ENCODE measurements at places on chromosomes 13 and 19.

GRCh38 chr13:109390391-109390790 lies 396.0 kb downstream of the IRS2 start:
- DNase-seq: no peak

DNA sequence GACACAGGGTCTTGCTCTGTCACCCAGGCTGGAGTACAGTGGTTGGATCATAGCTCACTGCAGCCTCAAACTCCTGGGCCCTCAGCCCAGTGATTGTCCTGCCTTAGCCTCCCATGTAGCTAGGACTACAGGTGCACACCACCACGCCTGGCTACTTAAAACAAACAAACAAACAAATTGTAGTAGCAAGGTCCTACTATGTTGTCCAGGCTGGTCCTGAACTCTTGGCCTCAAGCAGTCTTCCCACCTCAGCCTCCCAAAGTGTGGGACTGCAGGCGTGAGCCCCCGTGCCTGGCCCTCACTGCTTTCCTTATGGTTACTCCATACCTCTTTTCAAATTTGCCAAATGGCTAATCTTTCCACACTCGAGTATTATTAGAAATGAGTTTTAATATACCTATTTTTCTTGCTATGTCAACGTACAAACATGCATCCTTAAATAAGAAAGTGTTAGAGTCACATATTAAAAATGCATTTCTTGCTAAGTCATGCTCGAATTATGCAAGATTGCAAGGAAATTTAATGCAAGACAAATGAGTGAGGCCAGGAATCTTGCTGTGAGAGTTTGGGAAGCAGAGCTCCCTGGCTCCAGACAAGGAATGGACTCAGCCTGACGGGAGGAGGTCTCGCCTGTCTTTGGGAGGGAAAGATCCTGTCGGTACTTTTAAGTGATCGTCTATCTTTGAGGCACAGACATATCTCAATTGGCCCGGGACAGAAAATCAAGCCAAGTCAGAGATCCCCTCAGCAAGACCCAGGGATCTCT lies 39.4 kb downstream of the RFX2 start:
- no peak for DNase-seq

- no peak for DNase-seq
Observed at GRCh38 chr13:70380809-70381208, 272.6 kb upstream of the KLHL1 start.

- no peak for DNase-seq
Observed at GRCh38 chr19:55626350-55626749, 2.0 kb upstream of the ZNF784 start.

DNA sequence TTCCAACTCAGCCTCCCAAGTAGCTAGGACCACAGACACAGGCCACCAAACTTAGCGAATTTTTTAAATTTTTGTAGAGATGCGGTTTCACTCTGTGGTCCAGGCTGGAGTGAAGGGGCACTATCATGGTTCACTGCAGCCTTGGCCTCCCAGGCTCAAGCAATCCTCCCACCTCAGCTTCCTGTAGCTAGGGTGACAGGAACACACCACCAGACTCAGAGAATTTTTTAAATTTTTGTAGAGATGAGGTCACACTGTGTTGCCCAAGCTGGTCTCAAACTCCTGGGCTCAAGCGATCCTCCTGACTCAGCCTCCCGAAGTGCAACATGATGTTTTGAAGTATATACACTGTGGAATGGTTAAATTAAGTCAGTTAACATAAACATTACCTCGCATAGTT lies 263.6 kb downstream of the OXGR1 start:
- DNase-seq: no peak

DNA sequence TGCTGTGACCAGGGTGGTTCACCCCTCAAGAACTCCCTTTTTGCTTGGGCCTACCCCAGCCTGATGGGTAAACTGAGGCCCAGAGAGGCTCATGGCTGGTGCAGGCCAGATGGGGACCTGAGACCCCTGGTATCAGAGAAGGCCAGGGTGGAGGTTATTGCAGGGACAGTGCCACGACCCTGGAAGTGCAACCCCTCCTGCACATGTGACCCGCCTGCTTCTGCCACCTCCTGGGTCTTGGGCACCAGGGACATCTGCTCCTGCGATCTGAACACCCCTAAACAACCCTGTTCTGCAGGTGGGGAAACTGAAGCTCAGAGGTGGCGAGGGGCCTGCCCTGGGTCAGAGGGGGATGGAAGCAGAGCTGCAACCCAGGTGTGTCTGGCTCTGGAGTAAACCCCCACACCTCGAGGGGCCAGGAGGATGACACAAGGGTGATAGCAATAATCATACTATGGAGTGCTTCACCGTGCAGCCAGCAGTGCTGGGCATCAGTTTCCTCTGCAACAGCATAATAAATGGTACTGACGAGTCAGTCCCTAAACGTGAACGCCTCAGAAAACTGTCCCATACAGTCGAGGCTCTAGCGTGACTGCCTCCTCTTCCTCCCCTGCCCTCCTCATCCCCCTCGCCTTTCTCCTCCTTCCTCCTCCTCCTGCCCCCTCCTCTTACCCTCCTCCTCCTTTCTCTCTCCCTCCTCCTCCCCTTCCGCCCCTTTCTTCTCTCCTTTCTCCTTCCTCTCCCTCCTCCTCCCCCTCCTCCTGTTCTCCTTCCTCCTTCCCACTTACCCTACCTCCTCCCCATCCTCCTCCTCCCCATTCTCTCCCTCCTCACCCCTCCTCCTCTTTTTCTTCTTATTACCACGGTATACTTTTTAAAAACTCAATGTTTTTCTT lies 4.3 kb downstream of the YJEFN3 start:
- DNase-seq: no peak

- DNase-seq: no peak
Observed at GRCh38 chr13:39379667-39380655, 223.0 kb downstream of the LHFPL6 start.

DNA sequence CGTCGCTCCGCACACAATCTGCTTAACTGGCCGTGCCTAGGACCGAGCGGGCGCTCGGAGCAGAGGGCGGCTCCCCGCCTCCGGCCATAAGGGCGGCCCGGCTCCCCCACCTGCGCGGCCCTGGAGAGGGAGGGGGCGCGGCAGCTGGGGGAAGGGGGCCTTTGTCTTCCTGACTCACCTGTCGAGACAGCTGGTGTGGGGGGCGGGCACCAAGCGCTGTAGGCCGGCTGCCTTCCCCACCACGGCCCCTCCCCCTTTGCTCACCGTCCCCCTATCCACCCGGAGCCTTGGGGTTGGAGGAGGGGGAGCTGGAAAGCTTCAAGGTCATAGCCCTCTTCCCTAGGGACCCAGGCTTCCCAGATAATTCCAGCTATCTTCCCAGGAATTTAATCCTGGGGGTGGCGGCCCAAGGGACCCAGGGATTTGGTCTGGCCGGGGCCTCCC lies 1.2 kb downstream of the VASP start:
- no peak for DNase-seq

DNA sequence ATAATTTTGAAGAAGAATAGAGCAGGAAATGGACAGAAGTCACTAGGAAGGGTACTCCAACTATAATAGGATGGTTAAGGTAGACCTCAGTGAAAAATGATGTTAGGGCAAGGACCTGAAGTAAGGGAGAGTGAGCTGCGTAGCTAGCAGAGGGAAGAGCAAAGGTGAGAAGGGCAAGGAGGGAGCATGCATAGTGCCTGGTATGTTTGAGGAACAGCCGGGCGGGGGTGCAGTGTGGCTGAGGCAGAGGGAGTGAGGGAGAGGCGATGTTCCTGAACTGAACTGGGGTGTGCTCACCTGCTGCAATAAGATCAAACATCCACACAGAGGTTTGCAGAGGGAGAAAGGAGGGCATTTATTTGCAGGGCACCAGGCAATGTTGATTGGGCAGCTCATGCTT lies 110.4 kb downstream of the DNAJC15 start:
- DNase-seq: no peak

DNA sequence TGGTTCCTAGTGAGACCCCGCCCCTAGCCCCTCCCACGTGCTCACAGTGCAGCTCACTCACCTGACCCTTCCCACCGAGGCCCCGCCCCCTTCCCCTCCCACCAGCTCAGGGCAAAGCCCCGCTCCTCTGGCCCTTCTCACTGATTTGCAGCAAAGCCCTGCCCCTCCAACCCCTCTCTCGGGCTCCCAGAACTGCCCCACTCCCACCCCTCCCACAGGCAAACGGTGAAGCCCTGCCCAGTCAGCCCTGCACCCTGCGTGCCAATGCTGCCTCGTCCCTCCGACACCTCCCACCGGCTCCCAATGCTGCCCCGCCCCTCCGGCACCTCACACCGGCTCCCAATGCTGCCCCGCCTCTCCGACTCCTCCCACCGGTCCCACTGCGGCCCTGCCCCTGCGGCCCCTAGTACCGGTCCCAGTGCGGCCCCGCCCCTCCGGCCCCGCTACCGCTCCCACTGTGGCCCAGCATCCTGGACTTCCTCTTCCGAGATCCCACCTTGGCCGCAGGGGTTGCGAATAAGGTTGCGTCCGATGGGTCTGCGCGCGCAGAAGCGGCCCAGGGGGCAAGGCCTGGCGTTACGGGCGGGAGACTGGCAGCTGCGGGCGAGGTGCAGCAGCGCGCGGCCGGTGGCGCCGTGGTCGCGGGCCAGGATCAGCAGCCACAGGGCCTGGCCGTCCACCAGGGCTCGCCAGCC lies 834 bp downstream of the FBXO27 start:
- DNase-seq: no peak

- no peak for DNase-seq
Observed at GRCh38 chr19:373391-374182, 29.0 kb upstream of the MIER2 start.

DNA sequence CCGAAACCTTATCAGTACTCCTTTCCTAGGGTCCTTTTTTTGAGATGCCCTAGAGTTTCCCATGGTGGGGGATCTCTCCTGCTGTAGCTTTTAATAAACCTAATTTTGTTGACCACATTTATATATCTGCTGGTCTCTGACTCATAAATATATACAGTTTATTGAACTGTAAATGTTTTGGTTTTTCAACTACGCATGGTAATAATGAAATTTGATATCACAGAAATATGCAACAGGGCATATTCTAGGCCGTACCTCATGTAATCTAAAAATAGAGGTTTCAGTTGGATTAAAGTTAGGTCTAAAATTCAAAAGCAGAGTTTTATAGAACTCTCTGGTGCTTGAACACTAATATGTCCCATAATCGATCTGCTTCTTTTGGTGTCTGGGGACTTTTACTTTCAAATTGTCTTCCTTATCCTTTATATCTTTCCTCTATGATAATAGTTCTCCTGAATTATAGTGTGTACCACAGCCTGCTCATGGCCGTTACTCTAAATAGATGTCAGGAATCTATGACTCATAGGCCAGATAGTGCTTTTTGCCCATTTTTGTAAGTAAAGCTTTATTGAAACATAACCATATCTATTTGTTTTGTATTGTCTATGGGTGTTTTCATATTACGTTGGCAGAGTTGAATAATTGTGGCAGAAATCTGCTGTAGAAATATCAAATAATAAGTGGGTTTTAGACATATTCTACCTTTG lies 324.8 kb upstream of the PCDH9 start:
- no peak for DNase-seq

- DNase-seq: no peak
Observed at GRCh38 chr19:16620584-16620983, 7.4 kb downstream of the MED26 start.

DNA sequence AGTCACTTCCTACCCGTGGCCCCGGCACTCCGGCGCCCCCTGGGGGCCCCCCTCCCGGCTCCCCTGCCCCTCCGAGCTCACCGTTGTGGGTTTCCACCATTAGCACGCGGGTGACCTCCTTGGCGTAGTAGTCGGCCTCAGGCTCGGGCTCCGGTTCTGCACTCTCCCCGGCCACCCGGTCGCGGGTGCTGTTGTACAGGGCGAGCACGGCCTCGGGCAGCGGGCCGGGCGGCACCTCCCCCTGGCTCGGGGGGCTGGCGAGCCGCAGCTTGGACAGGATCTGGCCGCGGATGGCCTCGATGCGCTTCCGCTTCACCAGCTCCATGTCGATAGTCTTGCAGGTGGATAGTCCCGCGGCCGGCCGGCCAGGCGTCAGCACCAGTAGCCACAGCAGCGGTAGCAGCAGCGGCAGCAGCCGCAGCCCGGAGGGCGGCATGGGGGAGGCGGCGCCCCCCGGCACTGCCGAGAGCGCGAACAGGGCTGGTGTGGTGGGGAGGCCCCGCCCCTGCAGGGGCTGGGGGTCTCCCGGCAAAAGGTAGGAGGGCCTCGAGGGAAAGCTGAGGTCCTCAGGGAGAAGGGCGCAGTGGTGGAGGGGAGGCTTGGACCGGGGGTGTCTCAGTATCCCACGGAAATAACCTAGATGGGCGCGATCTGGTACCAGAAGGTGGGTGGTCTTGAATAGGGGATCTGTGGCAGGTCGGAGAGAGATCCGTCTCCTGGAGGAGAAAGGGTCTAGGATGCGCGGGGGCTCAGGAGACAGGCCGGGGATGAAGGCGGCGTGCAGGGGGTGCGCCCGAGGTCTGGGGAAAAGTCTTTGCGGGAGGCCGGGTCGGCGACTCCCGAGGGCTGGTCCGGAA lies 885 bp downstream of the TGFB1 start:
- DNase-seq: no peak

GRCh38 chr19:56403261-56403660 lies 871 bp upstream of the ZNF583 start:
- no peak for DNase-seq

- DNase-seq: no peak
Observed at GRCh38 chr19:6489278-6490061, 7.9 kb upstream of the DENND1C start.

DNA sequence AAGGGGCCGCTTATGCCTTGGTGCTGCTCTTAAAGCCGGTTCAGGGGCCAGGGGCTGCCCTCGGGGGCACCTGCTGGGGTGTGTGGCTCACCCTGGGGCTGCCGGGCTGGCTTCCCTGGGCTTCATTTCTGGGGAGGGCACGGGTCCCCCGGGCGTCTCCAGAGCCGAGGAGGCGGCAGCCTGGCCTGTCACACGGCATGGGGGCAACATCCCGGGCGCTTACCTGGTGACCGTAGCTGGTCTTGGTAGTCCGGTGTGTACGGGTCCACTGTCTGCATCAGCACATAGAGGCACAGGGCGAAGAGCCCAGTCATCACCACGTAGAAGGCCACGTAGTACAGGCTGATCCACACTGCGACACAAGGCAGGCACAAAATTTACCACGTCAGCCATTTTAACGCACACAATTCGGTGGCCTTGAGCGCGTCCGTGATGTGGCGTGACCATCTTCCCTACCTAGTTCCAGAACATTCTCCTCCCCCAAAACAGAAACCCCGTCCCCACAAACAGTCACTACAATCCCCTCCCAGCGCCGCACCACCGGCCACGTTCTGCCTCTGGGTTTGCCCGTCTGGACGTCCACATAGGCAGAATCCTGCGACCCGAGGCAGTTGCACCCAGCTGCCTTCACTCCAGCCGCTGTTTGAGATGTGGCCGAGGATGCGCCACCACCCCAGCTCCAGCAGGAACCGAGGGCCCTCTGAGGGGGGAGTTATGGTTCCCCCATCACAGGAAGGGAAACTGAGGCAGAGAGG lies 3.2 kb downstream of the ATP4B start:
- no peak for DNase-seq

GRCh38 chr19:16569609-16570320 lies 2.5 kb downstream of the SLC35E1 start:
- DNase-seq: no peak

GRCh38 chr13:98264877-98265276 lies 87.8 kb upstream of the RNF113B start:
- DNase-seq: no peak
